ENCODE measurements at places on chromosomes 16 and 17.

DNA sequence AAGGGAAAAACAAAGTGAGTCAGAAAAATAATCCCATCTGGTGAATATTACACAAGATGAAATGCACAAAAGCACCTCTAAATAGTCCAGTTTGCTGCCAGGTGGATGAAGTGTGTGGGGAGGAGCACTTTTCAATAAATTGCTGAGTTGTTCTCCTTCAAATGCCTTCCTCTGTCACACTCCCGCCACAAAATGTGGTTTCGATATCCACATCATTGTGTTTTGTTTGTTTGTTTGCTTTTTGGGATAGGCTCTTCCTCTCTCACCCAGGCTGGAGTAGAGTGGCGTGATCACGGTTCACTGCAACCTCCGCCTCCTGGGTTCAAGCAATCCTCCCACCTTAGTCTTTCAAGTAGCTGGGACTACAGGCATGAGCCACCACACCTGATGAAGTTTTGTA lies 24.6 kb upstream of the SHISA9 start:
- no peak for DNase-seq

GRCh38 chr17:44186307-44187130 lies at the start of gene TMUB2:
TMUB2 (plus strand) TSS chr17:44186972; CDS start chr17:44187709, 737 bp downstream.
- DNase-seq, result peak; percentile 100

DNA sequence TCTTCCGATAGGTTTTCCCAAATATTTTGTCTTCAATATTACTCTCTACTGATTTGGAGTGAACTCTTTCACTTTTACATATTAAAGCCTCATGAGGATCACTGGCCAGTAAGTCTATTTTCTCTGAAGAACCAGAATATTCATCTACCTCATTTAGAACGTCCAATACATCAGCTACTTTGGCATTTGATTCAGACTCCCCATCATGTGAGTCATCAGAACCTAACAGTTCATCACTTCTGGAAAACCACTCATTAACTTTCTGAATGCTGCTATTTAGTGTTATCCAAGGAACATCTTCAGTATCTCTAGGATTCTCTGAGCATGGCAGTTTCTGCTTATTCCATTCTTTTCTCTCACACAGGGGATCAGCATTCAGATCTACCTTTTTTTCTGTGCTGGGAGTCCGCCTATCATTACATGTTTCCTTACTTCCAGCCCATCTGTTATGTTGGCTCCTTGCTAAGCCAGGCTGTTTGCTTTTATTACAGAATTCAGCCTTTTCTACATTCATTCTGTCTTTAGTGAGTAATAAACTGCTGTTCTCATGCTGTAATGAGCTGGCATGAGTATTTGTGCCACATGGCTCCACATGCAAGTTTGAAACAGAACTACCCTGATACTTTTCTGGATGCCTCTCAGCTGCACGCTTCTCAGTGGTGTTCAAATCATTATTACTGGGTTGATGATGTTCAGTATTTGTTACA lies 30.9 kb downstream of the BRCA1 start:
- DNase-seq, result no peak

GRCh38 chr17:70370816-70371215 lies 201.5 kb downstream of the KCNJ2 start:
- no peak for DNase-seq

DNA sequence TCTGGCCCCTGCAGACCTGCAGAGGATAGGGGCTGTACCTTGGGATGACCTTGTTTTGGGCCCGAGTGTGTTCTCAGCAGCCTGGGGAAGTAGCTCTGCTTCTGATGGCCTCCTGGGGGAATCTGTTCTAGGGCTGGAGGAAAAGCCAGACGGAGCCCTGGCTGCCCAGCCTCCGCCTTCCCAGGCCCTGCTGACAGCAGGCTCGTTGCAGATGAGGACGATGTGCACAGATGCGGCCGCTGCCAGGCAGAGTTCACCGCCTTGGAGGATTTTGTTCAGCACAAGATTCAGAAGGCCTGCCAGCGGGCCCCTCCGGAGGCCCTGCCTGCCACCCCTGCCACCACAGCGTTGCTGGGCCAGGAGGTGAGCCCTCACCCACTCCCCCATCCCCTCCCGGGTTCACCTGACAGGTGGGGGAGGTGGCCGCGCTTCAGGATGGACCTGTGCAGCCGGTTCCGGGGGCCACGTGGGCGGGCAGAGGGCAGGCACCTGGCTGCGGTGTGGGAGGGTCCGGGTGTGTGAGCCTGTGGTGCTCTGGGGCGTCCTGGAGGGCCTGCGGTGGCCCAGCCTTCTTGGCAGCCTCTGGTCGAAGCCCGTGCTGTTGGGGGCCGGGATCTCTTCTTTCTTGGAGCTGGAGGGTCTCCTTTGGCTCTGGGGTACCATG lies 4.9 kb downstream of the E4F1 start:
- no peak for DNase-seq

GRCh38 chr17:33469421-33469820 lies 176.3 kb upstream of the ASIC2 start:
- DNase-seq, result no peak

- DNase-seq, result no peak
Observed at GRCh38 chr16:53433930-53434376, 318 bp upstream of the RBL2 start.

DNA sequence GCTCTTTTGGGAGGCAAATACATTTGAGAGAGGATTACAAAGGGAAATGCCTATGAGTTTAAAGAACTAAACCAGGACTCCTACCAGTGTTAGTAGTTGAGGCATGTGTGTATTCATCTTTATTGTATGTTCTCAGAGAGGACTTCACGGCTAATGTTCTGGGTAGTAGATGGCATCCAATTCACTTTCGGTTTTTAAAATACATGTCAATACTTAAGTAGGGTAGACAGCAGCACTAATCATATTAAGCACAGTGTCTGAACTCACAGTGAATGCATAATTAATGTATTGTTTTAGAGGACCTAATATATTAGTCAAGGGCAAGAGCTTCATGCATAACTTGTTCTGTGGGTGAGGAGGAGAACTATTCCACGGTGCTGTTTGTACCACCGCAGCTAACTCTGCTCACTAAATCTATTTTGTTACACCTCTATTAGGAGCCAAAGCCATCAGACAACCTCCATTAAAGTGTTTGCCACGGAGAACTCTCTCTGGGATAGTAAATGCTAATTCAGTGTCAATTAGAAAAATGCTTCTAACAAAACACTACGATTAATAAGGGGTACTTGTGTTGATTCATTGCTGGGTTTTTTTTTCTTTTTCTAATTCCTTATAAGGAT lies 56.3 kb downstream of the COX10 start:
- DNase-seq, result no peak

- DNase-seq, result no peak
Observed at GRCh38 chr16:51747329-51747728, 596.3 kb upstream of the SALL1 start.

GRCh38 chr17:55990332-55991006 lies 162.8 kb upstream of the ANKFN1 start:
- DNase-seq, result no peak

DNA sequence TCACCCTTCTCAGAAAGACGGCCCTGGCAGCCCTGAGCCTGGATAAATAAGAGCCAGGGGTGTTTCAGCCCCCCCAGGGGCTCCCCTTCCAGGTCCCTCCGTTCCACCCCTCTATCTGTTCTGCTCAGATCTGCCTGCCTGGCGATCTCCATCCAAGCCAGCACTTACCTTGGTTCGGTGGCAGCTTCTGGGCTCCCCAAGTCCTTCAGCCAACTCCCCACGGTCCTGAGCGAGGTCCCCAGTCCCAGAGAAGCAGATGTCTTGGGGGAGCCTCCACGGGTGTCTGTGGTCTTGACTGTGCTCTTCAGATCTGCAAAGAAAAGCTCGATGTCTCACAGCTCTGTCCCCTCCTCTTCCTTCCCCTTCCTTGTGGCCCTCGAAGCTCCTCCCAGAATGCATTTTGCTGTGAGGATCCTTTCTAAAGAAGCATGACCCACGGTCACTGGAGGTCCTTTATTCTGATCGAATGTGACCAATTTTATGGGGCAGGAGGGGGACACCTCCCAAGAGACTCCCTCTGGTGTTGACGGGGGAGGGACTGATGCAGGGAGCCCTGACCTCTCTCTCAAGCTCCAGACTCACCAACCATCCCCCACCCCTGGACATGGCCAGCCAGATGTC lies at the start of gene PIK3R6:
PIK3R6 (minus strand) TSS at position 314 of the 621 bp plus-strand sequence. CDS start 17,880 bp downstream, outside the sequence.
- no peak for DNase-seq

- DNase-seq, result no peak
Observed at GRCh38 chr16:80230328-80231120, 310.3 kb upstream of the DYNLRB2 start.

- no peak for DNase-seq
Observed at GRCh38 chr16:80007231-80007630, 406.7 kb upstream of the MAF start.

DNA sequence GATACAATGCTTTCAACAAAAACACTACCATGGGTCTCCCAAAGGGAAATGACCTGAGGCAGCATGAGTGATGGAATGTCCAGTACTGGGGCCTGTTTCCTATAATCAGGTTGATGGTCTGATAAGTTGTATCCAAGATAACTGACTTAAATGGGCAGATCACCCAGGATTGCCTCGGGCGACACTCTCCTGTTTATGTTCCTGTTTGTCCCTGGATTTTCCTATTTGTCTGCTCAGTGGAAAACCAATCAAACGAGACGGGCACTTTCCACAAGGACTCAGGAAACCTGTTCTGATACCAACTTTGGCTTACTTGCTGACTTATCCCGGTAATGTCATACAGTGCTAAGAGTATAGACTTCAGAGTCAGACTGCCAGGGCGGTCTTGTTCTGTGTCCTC lies 27.4 kb downstream of the USP43 start:
- DNase-seq, result no peak

DNA sequence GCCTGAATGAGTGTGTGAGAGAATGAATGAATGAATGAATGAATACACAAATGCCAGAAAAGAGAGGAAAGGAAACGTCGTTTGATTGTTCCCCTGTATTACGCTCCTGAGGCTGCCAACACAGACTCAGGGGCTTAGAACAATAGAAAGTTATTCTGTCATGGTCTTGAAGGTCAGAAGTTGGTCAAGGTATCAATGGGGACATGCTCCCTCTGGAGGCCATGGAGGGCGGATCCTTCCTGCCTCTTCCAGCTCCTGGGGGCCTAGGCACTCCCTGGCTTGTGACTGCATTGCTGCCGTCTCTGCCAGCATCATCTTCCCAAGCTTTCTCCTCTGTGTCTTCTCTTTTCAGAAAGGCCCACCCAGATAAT lies 1.5 kb upstream of the SLC38A8 start:
- DNase-seq, result no peak

DNA sequence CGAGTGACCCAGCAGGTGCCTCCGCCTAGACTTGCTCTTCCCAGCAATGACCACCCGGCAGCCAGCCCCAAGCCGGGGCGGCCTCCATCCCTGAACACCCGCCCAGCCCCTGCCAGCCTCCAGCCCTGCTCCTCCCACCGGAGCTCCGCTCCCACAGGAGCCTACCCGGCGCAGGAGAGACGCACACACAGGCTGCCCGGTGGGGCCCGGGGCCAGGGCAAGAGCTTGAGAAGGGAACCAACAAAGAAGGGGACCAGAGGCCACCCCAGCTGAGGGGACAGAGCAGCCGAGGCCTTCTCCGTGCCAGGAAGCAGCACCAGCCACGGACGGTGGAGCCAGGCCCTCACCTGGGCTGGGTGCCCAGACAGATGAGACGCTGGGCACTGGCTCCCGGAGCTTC lies 13.8 kb downstream of the PKD1 start:
- no peak for DNase-seq

- DNase-seq, result no peak
Observed at GRCh38 chr16:77033516-77033915, 157.5 kb upstream of the MON1B start.

GRCh38 chr16:2809149-2809760 lies 7.8 kb upstream of the PRSS21 start:
- no peak for DNase-seq

DNA sequence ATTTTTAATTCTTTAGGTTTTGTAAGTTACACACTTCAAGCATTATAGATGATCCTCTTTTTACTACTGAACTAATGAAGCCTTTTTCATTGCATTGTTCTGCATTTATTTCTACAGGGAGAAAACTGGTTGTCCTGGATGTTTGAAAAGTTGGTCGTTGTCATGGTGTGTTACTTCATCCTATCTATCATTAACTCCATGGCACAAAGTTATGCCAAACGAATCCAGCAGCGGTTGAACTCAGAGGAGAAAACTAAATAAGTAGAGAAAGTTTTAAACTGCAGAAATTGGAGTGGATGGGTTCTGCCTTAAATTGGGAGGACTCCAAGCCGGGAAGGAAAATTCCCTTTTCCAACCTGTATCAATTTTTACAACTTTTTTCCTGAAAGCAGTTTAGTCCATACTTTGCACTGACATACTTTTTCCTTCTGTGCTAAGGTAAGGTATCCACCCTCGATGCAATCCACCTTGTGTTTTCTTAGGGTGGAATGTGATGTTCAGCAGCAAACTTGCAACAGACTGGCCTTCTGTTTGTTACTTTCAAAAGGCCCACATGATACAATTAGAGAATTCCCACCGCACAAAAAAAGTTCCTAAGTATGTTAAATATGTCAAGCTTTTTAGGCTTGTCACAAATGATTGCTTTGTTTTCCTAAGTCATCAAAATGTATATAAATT lies 53.0 kb downstream of the TUBD1 start:
- peak; percentile 25 for DNase-seq

DNA sequence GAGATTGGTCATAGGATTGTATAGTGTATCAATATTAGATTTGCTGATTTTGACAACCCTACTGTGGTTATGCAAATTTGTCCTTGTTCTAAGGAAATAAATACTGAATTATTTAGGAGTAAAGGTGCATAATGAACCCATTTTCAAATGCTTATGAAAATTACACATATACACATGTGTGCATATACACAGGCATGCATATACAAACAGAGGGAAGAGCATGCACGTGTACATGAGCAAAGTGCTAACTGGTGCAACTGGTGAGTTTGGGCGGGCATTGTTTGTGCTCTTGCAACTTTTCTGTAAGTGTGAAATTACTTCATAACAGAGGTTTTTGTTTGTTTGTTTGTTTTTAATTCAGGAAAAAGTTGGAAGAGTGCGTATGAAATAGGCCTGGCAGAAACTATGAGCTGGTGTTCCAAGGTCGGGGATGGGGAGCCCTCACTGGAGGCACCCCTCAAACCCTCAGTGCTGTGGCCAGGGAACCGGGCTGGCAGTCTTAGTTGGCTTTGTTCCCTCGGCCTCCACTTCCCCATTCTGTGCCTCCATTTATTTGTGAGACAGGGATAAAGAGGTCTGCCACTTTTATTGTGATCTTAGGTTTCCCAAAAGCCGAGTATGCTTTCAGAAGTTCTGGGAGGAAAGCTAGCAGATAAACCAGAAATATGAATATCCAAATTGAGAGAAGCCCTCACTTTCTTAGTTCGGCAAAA lies 5.8 kb downstream of the DEXI start:
- DNase-seq, result no peak

DNA sequence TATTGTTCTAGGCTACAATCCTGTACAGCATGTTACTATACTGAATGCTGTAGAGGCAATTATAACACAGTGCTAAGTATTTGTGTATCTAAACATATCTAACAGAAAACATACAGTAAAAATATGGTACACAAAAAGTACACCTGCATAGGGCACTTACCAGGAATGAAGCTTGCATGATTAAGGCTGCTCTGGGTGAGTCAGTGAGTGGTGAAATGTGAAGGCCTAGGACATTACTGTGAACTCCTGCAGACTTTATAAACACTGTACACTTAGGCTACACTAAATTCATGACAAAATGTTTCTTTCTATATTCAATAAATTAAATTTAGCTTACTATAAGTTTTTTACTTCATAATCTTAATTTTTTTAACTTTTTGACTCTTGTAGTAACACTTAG lies 37.1 kb downstream of the AMFR start:
- no peak for DNase-seq

- no peak for DNase-seq
Observed at GRCh38 chr17:74055508-74056160, 147.8 kb upstream of the RPL38 start.

- DNase-seq, result no peak
Observed at GRCh38 chr17:63967953-63968352, 4.8 kb downstream of the SCN4A start.

All from hematopoietic multipotent progenitor cell treated with erythropoietin and hydrocortisone succinate and interleukin-3 and kit ligand, for 17 days (in vitro differentiated cells).